ENCODE measurements at places on chromosomes 4 and X.

- peak; percentile 49 for DNase-seq
Observed at GRCh38 chr4:25925486-25926201, 11.6 kb downstream of the SMIM20 start.

DNA sequence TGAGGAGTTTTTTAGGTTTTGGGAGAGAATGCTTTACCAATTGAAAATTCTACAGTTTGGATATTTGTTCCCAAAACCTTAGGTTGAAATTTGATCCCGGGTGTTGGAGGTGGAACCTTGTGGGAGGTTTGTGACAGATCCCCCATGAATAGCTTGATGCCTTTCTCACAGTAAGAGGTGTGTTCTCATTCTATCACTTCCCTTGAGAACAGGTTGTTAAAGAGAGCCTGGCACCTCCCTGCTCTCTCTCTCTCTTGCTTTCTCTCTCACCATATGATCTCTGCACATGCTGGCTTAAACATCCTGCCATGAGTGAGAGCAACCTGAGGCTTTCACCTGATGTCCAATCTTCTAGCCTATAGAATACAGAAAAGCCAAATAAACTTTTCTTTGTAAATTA lies 1475.5 kb upstream of the AGA start:
- DNase-seq: no peak

- no peak for DNase-seq
Observed at GRCh38 chr4:42132099-42132498, 20.4 kb downstream of the BEND4 start.

DNA sequence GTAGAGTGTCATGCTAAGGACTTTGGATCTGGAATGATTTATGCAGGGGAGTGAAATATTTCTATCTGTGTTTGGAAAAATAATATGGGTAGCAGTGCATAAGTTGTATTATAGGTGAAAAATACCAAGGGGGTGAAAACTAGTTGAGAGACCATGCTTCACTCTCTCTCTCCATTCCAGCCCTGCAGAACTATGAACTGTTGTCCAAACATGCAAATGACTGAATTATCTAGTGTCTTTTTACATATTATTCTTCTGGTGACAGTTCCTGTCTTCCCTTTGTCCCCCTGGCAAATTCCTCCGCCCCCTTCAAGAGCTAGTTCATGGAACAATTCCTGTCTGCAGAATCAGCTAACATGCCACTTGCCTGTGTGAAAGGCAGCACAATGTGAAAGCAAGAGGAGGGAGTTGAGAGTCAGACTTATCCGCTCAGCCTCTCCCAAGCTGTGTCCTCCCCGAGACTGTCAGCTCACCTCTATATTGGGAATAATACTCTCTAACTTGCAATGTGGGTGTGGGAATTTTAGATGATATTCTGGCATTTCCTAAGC lies 2.3 kb downstream of the PF4 start:
- no peak for DNase-seq

GRCh38 chr4:145720656-145721055 lies 40.7 kb downstream of the C4orf51 start:
- no peak for DNase-seq

GRCh38 chr4:165634766-165635165 lies 238.3 kb upstream of the TLL1 start:
- DNase-seq: no peak

GRCh38 chr4:47510506-47511143 lies 25.6 kb downstream of the ATP10D start:
- no peak for DNase-seq

- no peak for DNase-seq
Observed at GRCh38 chr4:166067915-166068314, 194.9 kb downstream of the TLL1 start.

DNA sequence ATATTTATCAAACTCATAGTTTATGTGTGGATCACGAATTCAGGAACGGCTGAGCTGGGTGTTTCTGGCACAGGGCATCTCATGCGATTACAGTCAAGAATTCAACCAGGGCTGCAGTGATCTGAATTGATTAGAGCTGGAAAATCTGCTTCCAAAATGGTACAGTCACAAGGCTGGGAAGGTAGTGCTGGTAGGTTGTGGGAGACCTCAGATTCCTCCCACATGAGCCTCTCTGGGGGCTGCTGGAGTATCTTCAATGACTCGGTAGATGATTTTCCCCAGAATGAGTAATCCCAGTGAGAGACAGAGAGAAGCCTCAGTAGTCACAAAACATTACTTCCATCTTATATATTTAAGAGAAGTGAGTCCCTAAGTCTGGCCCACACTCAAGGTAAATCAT lies 36.2 kb upstream of the PRDX4 start:
- DNase-seq: no peak

GRCh38 chrX:107676559-107677378 lies 48.5 kb downstream of the PRPS1 start:
- peak; percentile 83 for DNase-seq

- DNase-seq: peak; percentile 34
Observed at GRCh38 chr4:125317525-125317877, 2.7 kb downstream of the FAT4 start.

GRCh38 chr4:41095973-41096372 lies 118.4 kb downstream of the APBB2 start:
- DNase-seq: no peak

GRCh38 chrX:4253092-4253491 lies 539.6 kb upstream of the PRKX start:
- DNase-seq: no peak

DNA sequence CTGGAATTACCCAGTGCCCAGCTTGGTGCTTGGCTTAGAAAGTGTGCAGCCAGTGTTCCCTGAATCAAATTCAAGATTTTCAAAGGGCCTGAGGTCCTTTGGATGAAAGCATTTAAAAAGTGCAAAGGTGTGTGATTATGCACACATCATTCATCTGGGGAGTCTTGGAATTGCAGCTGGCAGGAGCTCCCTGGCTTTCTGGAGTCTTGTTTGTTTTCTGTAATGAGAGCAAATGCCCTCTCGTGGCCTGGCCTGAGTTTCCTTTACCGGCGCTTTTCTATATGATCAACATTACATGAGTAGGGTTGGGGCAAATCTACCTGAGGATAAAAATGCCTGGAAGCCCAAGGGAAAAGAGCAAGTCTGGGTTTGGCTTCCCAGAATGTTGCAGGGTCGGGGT lies 24.6 kb upstream of the SORCS2 start:
- DNase-seq: no peak

DNA sequence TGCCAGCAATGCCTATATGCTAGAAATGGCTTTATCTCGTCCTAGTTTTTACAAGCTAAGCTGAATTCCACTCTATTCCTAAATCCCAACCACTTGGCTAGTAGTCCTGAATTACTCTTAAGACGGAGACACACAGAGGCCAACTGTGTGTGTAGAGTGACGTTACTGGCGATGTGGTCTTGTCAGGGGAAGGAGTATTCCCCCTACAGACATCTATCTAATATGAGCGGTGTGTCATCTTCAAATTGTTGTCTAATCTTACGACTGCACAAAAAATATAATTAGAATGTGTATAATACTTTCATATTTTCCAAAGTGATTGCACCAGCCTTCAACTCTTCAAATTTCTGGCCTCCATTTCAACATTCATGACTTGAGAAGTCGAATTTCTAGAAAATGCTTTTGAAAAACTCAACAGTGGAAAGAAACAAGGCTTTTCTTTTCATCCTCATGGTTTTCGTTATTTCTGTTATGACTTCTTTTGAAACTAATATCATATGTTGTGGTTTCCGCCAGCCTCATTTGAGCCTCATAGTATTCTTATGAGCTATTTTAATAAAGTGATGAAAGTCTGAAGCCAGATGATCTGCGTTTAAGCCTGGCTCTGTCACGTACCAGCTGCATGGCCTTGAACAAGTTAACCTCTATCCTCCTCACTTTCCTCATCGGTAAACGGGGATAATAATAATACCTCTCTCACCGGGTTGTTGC lies 132.3 kb downstream of the SOWAHB start:
- no peak for DNase-seq

DNA sequence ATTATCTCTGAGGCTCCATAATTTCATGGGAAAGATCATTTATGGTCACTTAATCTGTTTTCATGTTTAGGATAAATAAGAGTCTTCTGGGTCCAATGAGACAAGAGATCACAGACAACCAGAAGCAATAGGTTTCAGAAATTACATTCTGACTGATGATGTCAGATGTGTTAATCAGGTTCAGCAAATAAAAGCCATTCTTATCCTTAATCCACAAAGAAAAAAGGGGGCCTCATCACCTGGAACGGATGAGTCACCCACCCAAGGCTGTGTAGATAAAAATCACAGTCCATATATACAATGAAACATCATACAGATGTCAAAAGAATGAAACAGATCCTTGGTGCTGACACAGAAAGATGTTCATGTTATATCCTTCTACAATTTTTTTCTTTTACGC lies 36.6 kb downstream of the SYTL4 start:
- DNase-seq: no peak

DNA sequence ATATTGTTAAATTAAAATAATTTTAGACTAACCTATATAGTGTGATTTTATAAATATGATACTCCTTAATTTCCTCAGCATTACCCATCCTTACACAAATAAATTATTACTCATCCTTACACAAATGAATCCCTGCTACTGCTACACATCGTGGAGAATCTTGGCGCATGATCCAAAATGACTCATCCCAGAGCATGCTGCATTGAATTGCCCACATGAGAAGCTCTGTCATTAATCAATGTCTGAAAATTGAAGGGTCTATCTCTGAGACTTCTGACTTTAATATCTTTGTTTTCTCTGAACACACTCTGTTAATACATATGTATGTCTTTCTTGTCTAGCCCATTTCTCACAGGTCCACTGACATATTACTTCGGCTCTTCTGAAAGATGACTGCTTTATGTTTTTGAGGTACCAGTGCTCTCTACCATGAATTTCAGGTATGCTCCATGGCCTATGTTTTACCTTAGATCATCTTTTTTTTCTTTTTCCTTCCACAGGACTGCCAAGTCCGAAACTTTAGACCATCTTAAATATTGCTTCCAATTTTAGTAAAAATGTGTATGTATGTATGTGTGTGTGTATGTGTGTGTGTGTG lies 15.7 kb upstream of the DUSP21 start:
- no peak for DNase-seq

GRCh38 chr4:166293556-166293955 lies 420.5 kb downstream of the TLL1 start:
- no peak for DNase-seq

DNA sequence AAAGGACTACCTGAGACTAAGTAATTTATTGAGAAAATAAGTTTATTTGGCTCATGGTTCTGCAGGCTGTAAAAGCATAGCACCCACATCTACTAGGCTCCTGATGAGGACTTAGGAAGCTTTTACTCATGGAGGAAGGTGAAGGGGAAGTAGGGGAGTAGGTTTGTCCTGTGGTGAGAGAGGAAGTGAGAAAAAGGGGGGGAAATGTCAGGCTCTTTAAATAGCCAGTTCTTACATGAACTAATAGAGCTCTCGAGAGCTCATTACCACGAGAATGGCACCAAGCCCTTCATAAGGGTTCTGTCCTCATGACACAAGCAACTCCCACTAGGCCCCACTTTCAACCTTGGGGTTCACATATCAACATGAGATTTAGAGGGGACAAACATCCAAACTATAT lies 125.5 kb upstream of the NRK start:
- DNase-seq: no peak

DNA sequence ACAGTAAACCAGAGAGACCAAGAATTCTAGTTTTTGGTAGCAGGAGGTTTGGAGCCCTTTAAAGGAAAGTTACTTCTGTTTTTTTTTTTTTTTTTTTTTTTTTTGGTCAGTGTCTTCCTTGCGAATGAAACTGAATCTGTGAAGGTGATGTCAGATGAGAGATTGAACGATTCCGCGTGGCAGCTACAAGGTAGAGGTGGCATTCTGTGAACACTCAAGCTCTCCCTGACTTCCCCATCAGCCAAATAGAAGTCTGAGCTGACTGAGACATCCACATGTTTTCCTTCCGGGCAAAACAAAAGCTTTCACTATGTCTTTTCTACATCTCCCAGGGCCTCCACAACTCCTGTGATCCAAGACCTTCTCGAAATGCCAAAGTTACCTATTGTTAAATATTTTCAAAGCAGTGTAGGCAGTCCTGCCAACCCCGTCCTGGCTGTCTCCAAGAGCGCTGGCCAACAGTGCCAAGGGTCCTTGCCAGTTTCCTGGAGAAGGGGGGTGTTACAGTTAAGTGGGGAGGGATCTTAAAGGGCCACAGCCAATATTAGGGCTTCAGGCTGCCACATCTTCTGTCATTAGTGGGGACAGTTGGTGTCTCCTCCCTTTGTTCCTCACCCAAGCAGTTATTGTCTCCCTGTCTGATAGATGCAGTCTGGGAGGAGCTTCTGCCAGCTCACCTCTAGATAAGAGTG lies 102.9 kb upstream of the SLC34A2 start:
- no peak for DNase-seq

- no peak for DNase-seq
Observed at GRCh38 chr4:158159718-158160094, 13.1 kb downstream of the GASK1B start.

- DNase-seq: no peak
Observed at GRCh38 chrX:129759576-129760061, 20.1 kb upstream of the SASH3 start.

- no peak for DNase-seq
Observed at GRCh38 chrX:132412208-132412607, 76.6 kb downstream of the MBNL3 start.

- DNase-seq: no peak
Observed at GRCh38 chr4:88998891-88999290, 58.1 kb downstream of the FAM13A start.

GRCh38 chrX:91389026-91389425 lies 45.6 kb upstream of the PABPC5 start:
- no peak for DNase-seq

DNA sequence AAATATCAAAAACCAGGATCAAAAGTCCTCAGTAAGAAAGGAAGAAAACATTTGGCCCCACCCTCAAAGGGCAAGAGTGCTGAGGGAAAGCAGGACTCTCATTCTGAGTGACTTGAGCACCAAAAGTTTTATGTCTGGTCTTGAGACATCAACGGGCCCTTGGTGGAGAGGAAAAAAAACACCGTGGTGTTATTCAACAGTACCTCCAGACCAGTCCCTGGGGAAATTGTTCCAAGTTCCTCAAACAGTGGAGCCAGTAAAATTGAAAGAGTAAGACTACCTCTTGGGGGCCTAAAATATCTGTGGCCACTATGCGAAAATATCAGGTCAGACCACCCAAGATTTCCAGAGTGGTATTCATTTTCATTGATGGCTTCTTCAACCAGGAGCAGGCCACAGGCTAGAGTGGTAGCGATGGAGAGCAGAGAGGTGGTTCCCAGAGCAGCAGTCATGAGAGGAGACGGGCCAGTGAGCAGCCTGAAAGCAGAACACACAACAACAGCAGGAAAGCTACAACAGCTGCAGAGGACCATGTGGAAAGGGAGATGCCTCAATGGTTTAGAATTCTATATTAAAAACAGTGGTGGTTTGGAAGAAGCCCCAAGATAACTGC lies 63.7 kb upstream of the RPL34 start:
- DNase-seq: no peak

GRCh38 chrX:39605183-39605582 lies 492.6 kb downstream of the BCOR start:
- no peak for DNase-seq

DNA sequence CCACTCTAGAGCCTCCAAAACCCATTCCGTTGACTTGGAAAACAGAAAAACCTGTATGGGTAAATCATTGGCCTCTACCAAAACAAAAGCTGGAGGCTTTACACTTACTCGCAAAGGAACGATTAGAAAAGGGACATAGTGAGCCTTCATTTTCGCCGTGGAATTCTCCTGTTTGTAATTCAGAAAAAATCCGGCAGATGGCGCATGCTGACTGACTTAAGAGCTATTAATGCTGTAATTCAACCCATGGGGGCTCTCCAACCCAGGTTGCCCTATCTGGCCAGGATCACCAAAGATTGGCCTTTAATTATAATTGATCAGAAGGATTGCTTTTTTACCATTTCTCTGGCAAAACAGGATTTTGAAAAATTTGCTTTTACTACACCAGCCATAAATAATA lies 60.8 kb downstream of the ZNF732 start:
- DNase-seq: peak; percentile 64
